Hepatocyte (in vitro differentiated cells): ENCODE measurements at places on chromosomes 13 and 19.

GRCh38 chr19:50435221-50435620 is 2.5 kb downstream of the MYBPC2 start:
- no peak for DNase-seq

- DNase-seq, result no peak
These were observed 1.2 kb upstream of the HIF3A start for GRCh38 chr19:46295401-46296201.

DNA sequence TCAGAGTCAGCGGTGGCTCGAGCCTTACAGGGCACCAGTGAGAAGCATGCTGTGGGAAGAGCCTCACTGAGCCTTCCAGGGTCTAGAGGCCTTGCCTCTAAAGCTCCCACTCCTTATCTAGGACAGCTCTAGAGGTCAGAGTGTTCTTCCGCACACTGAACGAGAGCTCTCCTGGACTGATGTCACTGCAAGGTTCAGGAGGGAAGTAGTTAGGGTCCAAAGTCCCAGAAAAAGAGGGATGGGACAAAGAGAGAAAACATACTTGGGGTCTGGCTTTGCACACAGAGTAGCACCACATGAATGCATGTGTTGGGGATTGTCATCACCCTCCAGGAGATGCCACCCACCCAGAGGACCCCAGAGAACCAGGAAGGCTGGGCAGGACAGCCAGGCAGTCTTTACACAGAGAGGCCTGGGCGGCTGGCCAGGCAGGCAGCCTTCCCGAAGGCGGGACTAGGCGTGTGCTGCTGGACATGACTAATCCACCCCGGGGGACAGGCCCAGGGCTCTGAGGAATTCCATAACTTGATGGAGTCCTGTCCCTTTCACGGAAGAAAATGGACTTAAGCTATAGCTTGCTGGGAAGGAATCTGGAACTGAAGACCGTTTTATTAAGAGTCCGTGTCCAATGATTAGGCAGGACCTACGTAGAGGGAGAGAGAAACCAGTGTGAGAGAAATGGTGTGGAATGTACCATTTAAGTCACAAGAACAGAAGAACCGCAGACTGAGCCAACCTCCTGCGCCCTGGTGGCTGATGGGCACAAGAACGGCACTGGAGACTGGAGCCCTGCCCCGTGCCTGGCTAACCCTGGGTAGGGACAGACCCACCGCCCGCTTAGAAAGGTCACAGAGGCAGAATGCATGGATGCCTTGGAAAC is 16.6 kb upstream of the EPHX3 start:
- peak; percentile 69 for DNase-seq

- DNase-seq, result peak; percentile 81
These were observed 8.8 kb downstream of the GTPBP3 start for GRCh38 chr19:17346109-17346671.

DNA sequence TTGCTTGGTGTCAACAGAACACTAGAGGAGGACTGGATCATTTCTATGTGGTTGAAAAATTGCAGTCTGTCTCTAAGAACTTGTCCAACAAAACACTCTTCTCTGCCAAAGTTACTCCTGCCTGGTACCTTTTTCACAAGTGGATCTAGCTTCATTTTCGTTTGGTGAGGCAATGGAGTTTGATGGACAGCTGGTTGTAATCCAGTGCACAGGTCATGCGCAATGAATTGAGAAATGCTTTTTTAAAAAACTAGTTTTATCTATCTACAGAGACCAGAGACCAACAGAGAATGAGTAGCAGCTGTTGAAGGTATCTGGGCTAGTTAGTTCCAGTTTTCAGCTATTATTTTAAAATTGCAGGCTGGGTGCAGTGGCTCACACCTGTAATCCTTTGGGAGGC is 12.0 kb upstream of the KBTBD6 start:
- no peak for DNase-seq
